Brain microvascular endothelial cell (primary cell): ENCODE measurements at places on chromosomes 5 and 9.

DNA sequence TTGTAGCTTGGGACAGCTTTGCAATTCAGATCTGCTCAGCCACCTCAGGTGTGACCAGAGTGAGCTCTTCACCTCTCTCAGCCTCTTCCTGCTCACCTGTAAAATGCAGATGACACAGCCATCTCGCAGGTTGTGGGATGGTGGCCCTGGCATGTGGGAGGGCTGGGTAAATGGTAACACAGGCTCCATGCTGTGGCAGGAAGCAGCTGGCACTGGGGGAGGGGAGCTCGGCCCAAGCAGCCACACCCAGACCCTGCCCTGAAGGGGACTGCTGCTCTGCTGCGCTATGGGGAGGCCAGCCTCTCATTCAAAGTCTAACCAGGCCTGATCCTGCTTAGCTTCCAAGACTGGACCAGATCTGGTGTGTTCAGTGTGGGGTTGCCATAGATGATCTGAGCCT lies 24.1 kb downstream of the PHF2 start:
- no peak for DNase-seq

GRCh38 chr9:107389617-107390071 lies 99.9 kb downstream of the KLF4 start:
- no peak for DNase-seq

- no peak for DNase-seq
Observed at GRCh38 chr5:154626876-154627557, 128.2 kb upstream of the LARP1 start.

- DNase-seq, result peak; percentile 52
Observed at GRCh38 chr5:137737349-137738131, 1.7 kb upstream of the KLHL3 start.

DNA sequence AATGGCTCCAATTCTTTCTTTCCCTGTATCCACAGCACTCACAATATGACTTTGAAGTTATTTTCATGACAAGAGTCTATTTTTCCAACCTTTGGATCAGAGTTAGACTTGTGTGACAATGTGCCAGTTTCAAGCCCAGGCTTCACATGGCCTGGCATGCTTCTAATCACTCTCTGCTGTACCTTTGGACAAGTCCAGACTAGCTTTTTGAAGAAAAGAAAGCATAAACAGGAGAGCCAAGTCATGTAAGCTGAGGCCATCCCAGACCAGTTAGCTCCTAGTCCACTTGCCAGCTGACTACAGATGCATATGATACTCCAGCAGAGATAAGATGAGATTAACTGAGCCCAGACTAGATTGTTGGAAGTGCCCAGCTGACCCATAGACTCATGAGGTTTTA lies 513.6 kb upstream of the C9orf72 start:
- no peak for DNase-seq

DNA sequence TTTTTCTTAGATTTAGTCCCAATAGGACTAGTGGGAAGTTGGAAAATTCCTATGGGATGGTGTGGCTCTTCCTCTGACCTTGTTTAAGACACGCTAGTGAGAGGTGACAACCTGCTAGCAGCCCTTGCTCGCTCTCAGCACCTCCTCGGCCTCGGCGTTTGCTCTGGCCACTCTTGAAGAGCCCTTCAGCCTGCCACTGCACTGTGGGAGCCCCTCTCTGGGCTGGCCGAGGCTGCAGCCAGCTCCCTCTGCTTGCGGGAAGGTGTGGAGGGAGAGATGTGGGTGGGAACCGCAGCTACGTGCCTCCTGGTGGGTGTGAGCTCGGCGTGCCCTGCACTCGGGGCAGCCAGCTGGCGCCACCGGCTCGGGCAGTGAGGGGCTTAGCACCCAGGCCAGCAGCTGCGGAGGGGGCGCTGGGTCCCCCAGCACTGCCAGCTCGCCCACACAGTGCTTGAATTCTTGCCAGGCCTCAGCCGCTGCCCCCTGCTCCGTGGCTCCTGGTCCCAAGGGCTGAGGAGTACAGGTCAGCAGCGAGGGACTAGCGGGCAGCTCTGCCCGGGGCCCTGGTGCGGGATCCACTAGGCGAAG lies 254.5 kb upstream of the ANKRD55 start:
- no peak for DNase-seq

DNA sequence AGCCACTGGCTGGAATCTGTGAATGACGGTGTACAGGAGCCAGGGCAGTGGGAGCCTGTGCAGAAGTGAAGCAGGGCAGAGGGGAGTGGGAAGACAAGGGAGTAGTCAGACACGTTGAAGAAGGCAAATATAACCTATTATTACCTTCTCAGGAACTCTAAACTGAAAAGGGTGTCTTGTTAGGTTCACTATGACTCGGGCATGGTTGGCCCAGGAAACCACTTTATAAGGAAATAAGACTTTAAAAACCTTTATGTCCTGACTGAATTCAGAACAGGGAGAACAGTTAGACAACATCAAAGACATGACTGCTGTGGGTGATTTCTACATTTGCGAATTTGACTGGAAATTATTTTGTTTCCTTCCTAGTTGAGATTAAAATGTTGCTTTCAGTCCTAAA lies 107.5 kb downstream of the ACER2 start:
- DNase-seq, result no peak

DNA sequence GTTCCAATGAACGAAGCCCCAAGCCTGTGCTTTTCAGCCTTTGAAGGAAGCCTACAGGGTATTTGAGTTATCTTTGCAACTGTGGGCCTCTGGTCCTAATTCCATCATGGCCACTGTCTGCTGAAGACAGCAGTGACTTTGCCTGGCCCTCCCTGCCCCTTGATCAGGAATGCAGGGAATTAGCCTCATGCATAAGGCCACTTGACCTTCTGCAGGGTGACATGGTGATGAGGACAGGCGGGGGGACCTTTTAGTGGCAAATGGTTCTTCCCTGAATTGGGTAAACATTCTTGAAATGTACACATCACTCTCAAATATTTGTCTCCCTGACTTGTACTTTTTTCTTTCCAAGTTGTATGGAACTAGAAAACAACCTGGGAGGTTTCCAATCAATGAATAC lies 25.2 kb upstream of the XPA start:
- no peak for DNase-seq

- no peak for DNase-seq
Observed at GRCh38 chr5:180806351-180807011, 3.9 kb upstream of the MGAT1 start.

DNA sequence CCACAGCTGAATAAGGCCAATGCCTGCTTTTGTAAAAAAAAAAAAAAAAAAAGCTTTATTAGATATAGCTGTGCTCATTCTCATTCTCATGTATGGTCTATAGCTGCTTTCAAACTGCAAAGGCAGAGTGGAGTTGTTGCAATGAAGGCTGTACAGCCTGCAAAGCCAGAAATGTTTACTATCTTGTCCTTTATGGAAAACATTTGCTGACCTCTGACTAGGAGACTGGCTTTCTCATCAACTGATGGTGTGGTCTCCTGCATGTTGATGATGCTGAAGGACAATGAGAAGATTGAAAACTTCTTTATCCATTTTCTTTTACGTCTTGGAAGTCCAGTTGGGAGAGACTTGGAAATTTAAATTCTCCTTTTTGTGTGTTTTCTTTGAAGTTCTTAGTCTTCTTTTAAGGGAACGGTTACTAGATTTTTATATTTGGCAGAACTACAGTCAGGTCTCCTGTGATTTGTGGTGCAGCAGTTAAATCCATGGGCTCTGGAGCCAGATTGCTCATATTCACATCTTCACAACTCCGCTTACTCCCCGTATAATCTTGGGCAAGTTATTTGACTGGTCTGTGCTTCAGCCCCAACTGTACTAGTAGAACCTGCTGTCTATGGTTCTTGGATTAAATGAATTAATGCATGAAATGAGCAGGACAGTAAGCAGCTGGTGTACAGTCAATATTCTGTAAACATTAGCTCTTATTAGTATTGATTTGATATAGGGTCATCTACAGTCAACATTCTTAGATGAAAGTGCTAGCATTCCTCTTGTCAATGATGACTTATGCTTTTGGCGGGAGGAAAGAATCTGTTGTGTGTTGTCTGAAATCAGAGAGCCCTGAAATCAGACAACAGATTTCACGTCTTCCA lies 39.7 kb upstream of the BASP1 start:
- DNase-seq, result no peak

GRCh38 chr5:18240971-18241370 lies 606.7 kb downstream of the TAF11L14 start:
- DNase-seq, result no peak

GRCh38 chr5:14187660-14188059 lies 44.5 kb downstream of the TRIO start:
- DNase-seq, result peak; percentile 83

DNA sequence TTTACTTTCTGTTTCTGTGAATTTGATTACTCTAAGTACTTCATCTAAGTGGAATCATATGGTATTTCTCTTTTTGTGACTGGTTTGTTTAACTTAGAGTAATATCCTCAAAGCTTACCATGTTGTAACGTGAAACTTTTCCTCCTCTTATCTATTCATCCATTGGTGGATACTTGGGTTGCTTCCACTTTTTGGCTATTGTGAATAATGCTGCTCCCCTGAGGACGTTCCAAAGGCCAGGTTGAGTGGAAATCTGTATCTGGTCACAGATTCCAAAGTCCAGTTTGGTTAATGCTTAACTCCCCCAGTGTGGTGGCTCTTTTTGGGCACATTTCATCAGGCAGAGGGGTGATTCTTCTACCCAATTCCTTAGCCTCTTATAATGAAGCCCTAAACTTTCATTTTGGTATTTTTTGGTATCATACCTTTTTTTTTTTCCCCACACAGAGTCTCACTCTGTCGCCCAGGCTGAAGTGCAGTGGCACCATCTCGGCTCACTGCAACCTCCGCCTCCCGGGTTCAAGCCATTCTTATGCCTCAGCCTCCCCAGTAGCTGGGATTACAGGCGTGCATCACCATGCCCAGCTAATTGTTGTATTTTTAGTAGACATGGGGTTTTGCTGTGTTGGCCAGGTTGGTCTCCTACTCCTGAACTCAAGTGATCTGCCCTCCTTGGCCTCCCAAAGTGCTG lies 65.4 kb downstream of the CMYA5 start:
- no peak for DNase-seq

- no peak for DNase-seq
Observed at GRCh38 chr9:136808806-136809158, 1.0 kb downstream of the RABL6 start.

DNA sequence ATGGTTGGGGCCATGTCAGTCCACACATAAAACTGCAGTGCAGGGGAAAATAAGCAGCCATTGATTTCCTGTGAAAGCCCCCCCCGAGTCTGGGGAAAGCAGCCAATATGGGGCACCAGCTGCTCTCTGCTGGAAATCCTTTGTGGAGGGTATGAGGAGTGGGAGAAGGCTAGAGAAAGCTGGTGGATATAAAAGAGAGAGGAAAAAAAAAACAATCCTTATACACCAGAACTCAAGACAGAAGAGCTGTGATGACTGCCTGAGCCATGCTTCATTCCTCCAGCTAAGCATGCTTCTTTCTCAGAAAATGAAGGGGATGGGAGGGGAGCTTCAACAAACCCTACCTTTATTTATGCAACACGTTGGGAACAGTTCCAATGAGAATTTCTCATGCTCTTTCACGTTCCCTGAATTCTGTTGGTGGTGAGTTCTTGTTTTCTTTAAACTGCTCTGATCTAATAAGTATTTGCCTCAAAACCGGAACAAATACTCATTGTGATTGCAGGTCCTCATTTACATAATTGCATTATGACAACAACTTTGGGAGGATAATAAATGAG lies 688.0 kb upstream of the SEMA6A start:
- no peak for DNase-seq

DNA sequence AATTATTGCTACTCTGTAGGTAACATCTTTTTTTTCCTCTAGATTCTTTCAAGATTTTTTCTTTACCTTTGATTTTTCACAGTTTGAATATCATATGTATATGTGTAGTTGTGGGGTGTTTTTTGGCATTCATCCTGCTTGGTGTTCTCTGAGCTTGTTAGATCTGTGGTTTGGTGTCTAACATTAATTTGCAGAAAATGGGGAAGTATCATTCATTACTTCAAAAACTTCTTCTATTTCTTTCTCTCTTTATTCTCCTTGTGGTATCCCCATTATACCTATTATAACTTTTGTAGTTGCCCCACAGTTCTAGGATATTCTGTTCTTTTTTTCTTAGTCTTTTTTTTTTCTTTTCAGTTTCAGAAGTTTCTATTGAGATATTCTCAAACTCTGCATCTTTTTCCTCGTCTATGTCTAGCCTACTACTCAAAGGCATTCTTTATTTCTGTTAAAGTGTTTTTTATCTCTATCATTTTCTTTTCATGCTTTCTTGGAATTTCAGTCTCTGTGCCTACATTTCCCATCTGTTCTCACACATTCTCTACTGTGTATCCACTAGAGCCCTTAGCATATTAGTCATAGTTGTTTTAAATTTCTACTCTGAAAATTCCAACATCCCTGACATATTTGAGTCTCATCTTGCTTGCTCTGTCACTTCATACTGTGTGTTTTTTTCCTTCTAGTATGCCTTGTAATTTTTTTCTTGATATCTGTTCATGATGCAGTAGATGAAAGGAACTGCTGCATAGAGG lies 60.1 kb upstream of the GNA14 start:
- DNase-seq, result peak; percentile 41

- DNase-seq, result no peak
Observed at GRCh38 chr9:121009650-121010049, 40.4 kb downstream of the C5 start.

DNA sequence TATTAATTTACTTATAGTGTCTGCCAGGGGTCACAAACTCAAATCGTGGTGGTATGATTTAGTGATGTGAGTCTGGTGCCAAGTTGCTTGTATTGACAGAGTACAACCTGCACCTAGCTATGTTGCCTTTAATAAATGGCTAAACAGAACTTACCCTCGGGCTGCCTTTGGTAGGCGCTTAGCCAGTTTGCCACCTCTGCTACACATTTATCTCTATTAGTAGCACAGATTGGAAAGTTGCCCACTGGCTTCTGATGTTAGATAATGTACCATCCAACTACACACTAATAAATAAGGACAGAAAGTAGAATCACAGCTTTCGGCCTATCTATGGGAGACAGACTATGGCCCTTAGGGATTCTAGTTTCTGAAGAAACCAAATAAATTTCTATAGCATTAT lies 368.4 kb downstream of the MAN2A1 start:
- DNase-seq, result no peak

DNA sequence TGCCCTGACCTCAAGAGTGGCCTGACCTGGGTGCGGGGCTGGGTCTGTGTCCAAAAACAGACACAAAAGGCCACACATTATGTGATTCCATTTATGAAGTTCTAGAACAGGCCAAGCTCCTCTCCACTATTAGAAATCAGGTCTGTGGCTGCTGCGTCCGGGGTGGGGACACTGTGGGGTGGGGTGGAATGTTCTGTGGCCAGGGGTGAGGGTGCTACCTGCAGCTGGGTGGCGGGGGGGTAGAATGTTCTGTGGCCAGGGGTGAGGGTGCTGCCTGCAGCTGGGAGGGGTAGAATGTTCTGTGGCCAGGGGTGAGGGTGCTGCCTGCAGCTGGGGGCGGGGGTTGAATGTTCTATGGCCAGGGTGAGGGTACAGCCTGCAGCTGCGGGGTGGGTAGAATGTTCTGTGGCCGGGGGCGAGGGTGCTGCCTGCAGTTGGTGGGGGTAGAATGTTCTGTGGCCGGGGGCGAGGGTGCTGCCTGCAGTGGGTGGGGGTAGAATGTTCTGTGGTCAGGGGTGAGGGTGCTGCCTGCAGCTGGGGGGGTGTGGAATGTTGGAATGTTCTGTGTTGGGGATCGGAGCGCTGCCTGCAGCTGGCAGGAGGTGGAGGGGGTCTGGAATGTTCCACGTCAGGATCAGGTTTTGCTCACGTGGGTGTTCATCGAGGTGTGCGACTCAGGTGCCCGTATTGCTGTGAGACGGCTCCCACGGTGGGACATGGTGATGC lies 8.3 kb downstream of the LCN12 start:
- DNase-seq, result no peak

GRCh38 chr9:124659099-124659659 lies 111.9 kb downstream of the NR6A1 start:
- peak; percentile 97 for DNase-seq
